ENCODE measurements at places on chromosomes 6 and 20.

- DNase-seq = no peak
Observed at GRCh38 chr6:50966532-50966931, 147.9 kb downstream of the TFAP2B start.

- DNase-seq = no peak
Observed at GRCh38 chr20:46169245-46170171, 51.4 kb downstream of the CD40 start.

DNA sequence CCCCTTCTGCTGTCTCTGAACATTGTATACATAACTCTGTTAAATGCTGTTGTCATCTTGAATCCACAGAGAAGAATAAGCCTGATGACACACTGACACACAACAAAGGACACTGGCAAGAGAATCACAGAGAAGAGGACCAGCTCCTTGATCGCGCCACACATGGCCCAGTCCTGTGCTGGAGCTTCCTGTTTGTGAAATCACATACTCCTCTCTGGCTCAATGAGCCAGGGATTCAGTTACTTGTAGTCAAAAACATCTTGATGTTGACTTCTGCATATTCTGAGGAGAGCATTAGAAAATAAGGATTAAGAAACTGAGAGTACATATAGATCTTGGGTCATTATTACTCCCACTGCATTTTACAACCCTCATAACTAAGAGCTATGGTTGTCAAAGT is 100.1 kb downstream of the EPB41L2 start:
- no peak for DNase-seq

GRCh38 chr6:120198033-120198432 is 848.5 kb upstream of the MAN1A1 start:
- no peak for DNase-seq

GRCh38 chr6:1075880-1076279 is 236.0 kb upstream of the FOXQ1 start:
- no peak for DNase-seq

DNA sequence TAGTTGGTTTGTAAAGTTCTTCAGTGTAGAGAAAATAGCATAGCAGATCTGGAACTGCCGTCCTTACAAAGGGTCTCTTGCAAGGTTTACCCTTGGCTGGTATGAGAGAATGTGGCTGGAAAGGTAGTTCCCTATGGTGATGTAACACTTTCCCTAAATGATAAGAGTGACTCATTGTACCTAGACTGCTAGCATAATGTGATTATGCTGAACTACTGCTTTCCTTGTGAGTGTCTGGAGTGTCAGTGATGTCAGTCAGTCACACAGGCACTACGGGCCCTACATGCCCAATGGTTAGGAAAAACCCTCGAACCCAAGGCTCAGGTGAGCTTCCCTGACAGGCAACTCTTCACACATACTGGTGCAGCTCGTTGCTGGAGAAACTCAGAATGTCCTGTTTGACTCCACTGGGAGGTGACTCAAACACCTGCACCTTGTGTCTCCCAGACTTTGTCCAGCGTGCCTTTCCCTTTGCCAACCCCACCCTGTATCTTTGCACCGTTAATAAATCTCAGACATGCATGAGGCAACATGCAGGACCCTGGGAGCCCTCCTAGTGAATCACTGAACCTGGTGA is 28.4 kb upstream of the LY86 start:
- no peak for DNase-seq

DNA sequence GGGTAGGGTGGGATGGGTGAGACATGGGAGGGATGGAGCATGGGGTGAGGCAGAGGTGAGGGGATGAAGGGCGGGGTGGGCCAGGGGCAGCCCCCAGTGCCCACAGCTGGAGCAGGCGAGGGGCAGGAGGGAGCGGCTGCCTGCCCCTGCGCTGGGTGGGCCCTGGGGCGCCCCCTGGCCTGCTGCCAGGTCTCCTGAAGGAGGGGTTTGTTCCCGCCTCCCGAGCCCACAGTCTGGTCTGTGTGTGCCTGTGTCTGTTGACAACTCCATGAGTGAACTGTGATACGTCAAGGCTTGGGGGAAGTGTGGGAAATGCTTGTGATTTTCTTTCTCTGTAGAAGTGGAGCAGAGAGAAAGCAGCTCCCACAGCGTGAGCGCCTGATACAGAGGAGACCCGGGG is 10.9 kb upstream of the MRGBP start:
- no peak for DNase-seq

- DNase-seq = no peak
Observed at GRCh38 chr20:40807821-40808170, 118.8 kb upstream of the MAFB start.

DNA sequence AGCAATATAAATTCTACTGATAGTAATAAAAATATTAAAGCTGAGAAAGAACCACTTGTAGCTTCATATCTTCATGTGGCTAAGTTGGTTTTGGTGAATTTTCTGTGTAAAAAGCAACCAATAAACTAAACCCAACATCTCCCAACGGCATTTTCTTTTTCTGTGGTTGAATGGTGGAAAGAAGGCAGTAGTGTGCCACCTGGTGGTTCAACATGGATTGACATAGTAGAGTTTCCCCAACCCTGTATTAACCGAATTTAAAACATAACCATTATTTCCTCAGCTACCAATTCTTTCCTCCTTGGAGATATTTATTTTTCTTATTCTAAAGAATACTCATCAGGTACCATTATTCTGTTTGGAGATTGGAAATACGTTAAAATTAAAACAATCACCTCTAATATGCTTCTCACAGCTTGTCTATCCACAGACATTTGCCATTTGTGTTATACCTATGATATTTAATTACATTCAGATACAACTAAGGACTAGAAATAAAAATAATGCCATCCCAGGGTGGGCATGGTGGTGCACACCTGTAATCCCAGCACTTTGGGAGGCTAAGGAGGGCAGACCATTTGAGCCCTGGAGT is 117.1 kb upstream of the EEF1E1 start:
- peak; percentile 54 for DNase-seq

GRCh38 chr6:156543431-156543830 is 233.7 kb upstream of the ARID1B start:
- no peak for DNase-seq

DNA sequence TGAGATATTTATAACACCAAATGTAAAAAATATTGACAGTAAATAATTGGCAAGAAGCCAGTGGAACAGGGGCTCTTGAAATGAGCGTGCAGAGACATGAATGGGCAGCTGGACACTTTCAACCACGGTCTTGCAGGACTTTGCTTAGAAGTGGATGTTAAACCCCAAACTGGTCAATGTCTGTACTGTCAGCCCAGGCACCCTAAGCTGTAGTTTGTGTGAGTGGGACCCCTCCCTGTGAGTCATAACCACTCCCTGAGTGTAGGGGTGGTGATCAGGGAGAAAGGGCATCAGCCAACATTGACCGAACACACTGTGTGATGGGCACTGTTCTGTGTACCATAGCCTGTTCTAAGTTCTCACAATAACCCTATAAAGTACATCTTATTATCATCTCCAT is 108.6 kb downstream of the FIG4 start:
- no peak for DNase-seq

- no peak for DNase-seq
Observed at GRCh38 chr6:90284236-90285041, 12.2 kb downstream of the BACH2 start.

- no peak for DNase-seq
Observed at GRCh38 chr6:114195631-114196403, 147.0 kb downstream of the HS3ST5 start.

GRCh38 chr6:5606546-5606945 is 345.2 kb downstream of the FARS2 start:
- DNase-seq = peak; percentile 8

DNA sequence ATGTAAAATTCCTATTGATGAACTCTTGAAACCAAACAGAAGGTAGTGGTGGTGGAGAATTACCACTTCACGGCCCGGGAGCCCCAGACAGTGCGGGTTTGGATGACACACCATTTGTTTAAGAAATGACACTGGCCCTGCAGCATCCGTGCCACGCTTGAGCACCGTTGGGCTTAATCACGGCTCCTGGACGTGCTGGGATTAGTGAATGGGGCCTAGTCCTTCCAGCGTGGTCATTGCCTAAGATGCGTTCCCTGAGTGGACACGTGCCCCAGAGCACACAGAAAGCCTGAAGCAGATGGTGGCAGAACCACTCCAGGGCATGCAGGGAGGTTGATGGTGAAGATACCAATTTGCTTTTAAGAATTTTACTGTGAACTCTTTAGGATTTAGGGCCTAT is 14.5 kb downstream of the STX16 start:
- DNase-seq = no peak

DNA sequence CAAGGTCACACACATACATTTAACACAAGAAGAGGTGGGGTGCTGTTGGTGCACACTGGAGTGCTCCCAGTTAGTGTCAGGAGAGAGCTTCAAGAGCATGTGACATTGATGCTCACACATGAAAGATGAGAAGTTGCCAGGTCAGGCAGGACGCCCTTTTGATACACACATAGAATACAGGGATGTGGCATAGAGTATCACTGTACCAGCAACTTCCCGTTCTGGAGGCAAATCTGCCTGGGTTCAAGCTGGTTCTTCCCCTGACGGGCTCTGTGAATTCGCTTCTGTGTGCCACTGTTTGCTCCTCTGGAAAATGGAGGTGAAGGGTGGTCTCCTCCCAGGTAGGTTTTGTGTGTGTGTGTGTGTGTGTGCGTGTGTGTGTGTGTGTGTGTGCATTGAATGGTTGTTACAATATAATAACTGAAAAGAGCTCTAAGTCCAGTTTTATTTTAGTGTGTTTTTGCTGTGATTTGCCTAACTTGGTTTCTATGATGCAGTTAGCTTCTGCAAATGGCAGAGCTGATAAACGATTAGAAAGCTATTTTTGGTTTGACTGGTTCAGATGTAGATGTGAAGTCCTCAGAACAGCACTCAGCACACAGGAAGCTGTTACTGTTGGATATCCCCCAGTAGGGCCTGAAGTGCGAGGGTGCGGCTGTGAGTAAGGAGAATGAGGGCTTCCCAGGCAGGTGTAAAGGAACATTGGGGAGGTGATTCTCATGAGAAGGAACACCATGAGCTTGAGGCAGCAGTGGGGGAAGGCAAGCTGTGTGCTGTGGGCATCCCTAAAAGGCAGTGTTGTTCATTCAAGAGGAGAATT is 53.4 kb downstream of the HIVEP1 start:
- no peak for DNase-seq

- no peak for DNase-seq
Observed at GRCh38 chr6:1382331-1382882, 7.0 kb upstream of the FOXF2 start.

GRCh38 chr6:34092631-34093030 is 53.3 kb downstream of the GRM4 start:
- DNase-seq = no peak

Measured in midbrain (tissue), 1 donor.